COR-L47 (cell line): ENCODE measurements at places on chromosomes 2 and 18.

DNA sequence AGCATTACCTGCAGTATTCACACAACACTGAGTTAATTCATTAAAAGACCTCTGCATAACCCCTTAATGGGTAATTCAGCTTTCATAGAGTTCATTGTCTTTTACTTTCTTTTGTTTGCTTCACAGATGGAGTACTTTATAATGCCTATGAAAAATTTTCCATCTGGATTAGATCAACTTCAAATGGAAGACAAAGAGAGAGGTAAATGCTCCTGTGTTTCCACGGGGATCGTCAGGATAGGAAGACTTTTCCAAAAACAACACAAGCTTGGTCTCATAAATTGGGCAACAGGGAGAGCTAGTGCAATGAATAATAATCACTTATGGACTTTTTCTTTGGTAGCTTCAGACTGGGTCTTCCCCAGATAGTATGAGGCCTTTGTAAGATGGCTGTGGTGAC is 100.7 kb downstream of the ICOS start:
- DNase-seq, result no peak

DNA sequence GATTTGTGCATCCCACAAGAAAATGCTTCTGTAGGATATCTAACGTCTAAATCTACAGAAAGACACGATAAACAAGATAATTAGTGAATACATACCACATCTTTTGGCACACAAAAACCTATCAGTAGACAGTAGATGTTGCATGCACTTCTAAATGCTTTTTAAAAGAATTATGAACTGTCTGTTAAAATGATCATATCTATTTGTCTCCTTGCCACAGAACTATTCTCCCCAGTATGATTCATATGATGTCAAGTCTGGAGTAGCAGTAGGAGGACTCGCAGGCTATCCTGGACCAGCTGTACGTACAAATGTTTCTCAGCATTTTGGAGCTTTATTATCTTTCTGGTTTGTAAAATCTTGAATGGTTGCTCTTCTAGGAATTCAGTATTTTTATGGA is 12.7 kb downstream of the COL3A1 start:
- no peak for DNase-seq

DNA sequence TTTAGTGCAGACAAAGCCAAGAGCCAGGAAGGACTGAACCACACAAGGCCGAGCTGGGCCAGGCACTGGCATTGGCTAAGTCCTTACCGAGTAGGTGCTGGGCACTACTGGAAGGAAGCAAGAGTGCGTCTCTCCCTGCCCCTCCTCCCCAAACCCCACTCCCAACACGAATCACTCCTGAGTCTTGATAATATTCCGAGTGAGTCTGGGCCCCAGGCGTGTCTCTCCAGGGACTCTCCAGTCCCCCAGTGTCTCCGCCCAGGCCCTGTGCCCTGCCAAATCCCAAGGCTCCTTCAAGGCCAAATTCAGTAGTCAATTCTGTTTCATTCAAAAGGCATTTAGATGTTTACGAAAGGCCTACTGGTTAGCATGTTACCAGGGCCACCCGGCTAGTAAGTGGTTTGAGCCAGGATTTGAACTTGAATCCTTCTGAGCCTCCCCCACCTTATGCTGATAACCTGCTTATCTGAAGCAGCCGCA is 82.8 kb downstream of the GLI2 start:
- no peak for DNase-seq

DNA sequence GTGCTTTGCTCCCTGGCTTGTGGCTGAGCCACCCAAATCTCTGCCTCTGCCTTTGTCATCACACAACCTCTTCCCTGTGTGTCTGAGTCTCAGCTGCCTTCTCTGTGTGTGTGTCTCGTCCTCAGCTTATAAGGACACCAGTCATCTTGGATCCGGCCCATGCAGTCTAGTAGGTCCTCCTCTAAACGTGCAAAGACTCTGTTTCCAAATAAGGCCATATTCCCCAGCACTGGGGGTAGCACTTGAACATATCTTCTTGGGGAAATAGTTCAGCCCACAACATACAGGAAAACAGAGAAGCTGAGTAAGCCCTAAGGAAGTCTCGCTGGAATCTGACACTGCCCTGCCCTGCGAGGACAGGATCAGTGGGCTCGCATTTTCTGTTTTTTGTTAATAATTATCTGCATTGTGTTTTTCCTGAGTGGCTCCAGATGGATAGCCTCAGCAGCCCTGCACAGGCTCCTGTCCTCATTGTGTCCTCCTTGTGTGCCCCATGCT is 42.1 kb downstream of the MTCL1 start:
- no peak for DNase-seq

DNA sequence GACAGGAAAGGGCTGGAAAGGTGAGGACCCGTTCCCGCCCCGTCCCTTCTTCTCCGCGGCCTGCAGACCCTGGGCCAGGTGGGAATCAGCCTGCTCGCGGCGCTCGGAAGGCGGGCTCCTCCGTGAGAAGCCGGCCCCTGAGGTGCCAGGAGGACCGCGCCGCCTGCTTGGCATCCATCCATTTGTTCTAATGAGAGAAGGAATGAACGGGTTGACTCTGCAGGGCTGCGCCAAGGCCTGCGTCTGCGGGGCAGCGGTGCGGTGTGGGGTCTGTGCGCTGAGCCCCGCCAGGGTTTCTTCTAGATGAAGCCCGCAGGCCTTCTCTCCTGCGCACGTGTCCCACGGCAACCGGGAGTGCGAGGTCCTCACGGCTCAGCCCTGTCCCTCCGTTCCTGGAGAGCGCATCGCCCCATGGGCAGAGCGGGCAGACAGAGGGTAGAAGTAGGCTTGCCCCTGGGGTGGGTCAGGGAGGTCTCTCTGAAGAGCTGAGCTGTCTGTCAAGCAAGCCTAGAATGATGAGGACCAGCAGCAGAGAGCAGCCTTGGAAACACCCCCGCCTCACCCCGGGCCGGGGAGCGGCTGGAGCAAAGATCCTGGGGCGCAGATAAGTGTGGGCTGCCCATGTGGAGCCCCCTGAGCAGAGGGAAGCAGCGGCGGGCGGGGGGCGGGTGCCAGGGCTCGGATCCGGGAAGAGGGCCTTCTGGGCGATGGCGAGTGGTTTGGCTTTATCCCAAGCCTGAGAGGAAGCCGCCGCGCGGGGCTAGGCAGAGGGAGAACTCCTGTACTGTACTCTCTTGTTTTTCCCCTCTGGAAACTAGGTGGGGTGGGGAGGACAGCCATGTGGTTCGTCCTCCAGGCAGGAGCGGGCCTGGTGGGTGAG is 27.9 kb upstream of the HS6ST1 start:
- no peak for DNase-seq

DNA sequence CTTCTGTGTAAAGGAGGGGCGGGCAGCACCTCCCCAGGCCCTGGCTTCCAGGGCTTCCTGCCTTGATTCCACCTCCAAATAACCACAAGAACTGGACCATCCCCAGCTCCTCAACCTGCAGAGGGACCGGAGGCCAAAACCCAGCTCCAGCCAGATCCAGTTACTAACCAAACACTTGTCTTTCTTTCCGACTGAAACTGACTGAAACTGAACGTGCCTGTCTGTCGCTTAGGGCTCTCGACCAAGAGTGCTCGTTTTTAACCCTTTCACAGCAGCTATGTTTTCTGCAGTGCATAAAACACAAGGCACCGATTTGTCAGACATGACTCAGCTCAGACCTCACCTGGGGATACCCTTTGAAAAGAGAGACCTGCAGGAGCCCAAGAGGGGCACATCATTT is 249.9 kb upstream of the SIX2 start:
- no peak for DNase-seq

DNA sequence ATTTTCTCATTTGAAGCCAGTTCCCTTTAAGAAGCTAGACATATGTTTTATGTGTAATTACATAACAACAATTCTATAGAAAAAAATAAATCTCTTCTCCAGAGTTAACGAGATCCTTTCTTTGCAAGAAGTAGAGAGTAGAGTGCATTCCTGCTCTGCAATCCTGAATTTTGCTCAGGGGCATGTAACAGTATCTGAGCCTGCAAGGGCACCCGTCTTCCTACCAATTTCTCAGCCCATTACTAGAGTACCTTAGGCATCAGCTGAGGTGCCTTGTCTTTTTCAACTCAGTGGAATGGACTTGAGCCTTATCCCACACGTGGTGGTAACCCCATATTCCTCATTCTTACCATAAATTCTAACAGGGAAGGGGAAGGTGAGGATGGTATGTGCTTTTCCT is 205.9 kb downstream of the IKZF2 start:
- no peak for DNase-seq

DNA sequence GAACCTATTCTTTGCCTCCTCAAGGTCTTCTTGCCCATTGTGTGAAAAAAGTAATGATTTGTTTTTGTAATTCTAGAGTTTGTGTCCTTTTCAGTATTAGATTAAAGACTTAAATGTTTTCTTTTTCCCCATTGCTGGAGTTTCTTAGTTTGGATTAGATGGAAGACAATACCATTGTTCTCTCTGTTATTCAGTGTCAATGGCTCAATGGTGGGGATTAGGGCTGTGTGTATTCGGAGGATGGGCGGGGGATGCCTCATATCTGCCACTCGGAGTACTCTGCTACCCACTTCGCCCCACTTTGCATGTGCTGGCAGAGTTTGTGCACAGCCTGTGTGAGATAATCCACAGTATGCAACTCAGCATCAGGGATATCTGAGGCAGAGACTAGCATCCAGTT is 90.1 kb downstream of the KLHL29 start:
- DNase-seq, result no peak

DNA sequence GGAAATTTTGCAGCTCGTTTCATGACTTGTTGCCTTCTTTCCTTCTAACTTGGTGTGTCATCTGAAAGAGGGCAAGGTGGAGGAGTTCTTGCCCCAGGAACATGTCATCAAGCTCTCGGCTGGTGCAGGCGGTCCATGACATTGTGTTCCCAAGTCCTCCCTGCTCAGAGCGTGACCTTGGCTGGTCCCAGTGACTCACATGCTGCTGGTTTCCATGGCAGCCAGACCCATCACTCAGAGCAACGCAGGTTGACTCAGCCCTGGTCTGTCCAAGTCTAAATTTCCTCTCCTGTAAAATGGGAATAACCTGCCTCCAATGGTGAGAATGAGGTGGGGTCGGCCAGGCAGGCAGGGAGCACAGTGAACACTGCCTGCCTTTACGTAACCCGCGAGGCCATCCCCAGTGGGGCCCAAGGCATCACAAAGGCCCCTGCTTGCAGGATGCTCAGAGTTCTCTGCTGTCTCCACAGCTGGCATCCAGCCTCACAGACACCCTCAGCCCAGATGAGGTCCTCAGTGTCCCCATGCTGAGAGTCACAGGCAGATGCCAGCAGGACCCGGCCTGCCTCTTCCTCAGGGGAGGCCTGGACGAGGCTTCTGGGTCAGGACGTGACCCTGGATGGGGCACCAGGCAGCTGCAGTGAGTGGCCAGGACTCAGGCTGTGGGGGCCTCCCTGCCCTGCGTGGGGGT is 143.7 kb downstream of the TPO start:
- no peak for DNase-seq

DNA sequence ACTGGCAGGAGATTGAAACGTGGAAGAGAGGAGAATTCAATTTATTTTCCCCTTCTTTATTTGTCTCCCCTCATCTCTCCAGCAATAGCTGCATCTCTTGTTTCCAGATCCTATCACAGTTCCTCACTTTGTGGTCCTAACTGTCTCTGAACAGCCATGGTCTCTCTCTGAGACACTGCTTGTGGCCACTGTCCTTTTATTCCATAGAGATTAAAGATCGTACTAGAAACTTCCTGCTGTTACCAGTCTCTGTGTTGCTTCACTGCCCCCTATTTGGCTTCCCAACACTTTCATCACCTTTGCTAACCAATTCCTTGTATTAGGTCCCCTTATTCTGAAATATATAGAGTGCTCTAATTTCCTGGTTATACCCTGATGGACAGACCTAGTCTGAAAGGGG is 48.9 kb upstream of the CAVIN2 start:
- DNase-seq, result no peak

DNA sequence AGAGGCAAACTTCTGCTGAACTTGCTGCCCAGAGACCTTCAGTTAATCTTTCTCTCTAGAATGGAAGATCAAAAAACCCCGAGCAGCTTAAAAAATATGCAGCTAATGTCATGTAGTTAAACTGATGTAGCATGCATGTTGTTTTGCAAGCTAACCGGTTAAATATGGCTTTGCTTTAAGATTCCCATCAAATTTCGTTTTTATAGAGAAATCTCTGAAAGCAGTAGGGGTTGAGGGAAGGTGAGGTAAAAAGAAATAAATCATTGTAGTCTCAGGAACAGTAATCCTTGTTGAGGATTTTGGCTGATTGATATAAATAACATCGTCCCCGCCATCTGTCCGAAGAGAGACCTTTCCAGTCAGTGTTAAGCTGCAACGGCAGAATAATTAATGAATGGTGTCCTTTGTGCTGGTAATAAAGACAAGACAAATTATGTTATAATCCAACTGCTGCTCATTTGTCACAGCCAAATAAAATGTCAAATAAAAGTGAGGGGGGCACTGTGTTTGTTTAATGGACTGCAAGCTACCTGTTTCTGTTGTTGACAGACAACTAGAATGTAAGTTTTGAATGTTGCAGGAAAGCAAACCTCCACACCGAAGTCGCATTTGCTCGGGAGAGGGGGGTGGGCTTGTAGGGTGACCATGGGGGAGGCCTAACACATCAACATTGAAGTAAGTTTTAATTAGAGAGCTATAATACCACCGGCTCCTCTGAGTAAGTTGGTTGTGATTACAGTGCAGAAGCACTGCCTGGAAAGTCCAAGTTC is 555.5 kb downstream of the ARHGAP15 start:
- no peak for DNase-seq

GRCh38 chr2:197576631-197577030 is 60.8 kb downstream of the MOB4 start:
- no peak for DNase-seq

DNA sequence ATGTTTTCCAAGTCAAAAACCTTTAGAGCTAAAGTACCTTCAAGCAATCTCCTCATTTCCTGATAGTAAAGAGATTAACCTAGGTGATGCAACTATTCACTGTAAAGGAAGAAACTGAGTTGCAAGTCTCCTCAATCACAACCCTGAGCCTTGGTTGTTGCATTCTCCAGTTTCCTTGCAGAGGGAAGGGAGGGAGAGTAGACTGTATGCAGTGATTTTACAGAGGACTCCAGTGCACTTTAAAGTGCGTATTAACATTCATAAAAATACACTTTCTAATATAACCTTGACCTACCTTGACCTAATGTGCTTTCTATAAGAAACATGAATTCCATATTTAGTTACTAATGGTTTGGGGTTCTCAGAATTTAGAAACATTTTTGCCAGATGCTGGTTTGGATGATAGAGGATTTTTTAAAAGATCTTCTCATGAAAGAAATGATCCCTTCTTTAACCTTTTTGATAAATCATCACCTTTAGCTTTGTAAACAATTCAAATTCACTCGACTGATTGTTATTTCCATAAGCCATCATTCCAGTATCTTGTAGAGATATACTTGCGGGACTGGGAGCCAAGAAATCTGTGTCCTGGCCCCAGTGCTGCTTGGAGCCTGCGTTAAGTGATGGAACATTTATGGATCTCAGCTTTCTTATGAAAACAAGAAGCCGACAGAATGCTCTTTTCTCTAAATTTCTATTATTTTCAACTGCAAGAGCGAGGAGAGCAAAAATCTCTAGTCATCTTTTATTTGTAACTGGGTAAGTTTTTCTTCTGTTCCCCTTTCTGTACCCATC is 228.3 kb downstream of the ZNF521 start:
- no peak for DNase-seq

GRCh38 chr18:74419761-74420160 is 37.3 kb downstream of the DIPK1C start:
- DNase-seq, result no peak

- DNase-seq, result no peak
Measured at GRCh38 chr2:38748943-38749804, 2.0 kb downstream of the SRSF7 start.
